Lung microvascular endothelial cell (primary cell): ENCODE measurements at places on chromosomes 2 and 18. TPM values are rescaled to one million over a fixed set of nuclear protein-coding genes. Genes with fewer than 3 reads are reported as not detected.
A peak's percentile ranks its signal among the peaks of the same experiment; 100 is the strongest.

CROCC2 gene
- not detected in 2 replicates for total RNA-seq

APCDD1 gene
- total RNA-seq = not detected in 2 replicates

FZD7 gene
- total RNA-seq = under 0.01 and 0.20 TPM in 2 replicates

IL1F10 gene
- total RNA-seq = not detected in 2 replicates

RBM43 gene
- total RNA-seq = 0.60 and 1.5 TPM in 2 replicates

GULP1 gene
- 2.4 and 4.4 TPM in 2 replicates for total RNA-seq

DNA sequence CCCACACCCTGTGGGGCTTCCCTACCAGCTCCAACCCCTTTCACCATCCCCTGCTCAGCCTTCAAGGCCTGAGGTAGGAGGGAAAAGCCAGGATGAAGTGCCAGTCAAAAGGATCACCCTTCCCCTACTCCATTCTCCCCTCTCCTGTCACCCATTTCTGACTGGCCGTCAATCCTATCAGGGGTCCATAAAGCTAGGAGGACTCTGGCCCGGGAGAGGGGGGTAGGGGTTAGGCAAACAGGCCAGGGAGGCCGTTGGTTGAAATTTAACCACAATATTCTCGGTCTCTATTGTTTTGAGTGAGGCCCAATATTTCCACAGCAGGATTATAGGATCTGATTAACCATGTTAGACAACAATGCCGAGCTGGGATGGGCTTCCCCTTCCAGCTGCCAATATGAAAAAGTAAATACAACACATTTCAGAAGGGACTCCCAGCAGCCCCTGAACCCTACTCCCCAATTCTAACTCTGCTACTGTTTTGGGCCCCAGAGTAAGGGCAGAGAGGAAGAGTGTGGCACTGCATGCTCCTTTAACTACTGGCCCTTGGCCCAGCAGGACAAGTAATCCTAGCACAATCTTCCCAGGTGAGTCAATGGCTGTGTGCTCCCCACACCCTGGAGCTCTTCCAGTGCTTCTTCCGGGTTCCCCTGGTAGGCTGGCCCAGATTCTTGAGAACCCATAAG is 10.6 kb upstream of the IHH start:
- DNase-seq = no peak

GRCh38 chr18:44626807-44627206 is 53.9 kb upstream of the SETBP1 start:
- DNase-seq = no peak

DNA sequence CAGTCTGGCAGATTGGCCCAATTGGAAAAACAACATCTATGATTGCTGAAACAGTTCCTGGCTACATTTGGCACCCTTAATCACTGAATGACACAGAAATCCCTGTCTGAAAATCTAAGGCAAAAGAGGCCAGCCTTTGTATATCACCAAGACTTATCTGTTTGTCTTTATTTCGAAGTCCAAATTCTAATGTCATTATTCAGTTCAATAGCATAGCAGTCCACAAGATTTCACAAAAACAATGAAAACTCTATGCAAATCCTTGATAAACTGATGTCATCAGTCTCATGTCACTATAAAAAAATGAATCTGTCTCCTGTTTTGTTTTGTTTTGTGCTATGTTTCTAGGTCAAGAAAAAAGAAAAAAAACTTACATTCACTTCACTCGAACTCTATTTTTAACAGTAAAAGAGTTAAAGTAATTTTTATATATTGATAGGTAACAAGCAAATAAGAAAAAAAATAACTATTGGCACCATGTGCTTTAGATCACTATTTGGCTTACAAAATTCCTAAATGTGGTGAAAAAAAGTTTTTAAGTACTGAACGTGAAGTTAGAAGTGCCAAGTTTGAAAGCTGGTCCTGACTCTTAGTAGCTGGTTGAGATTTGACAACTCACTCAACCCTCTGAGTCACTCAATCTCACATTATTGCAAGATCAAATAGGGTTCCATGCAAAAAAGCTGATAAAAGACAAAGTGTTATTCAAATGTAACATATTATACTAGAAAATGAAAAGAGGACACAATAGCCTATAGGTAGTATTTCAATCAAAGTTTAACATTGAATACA is 359.3 kb downstream of the IRS1 start:
- no peak for DNase-seq

DNA sequence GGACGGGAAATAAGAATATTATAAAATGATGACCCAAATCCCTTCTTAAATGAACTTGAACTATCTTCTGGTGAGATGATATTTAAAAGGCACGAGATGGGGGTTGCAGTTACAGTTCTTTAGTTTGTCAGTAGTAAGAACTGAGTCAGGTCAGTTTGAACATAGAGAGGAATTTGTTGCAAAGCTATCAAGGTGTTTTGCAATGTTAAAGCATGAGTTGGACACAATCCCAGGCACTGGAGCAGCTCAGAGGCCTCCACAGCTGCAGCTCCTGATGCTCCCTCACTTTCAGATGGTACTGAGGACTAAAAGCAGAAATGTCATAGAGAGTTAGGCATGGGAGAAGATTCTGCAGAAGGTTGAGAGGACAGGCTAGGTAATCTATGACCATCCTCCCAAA is 236.0 kb downstream of the BCL2 start:
- DNase-seq = no peak

DNA sequence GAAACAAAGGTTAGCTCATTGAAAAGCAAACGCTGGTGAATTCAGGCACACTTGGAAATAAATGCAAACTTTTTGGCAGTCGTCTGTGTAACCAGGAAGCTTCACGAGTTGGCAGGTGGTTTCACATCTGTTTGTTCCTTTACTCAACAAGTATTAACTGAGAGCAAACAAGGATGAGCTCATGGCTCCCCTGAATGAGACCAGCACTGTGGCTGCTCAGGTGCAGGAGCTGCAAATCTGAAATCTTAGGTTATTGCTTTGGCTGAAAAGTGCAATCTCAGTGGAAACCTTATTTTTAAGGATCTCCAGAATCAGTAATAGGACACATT is 46.3 kb downstream of the SH3RF3 start:
- peak; percentile 36 for DNase-seq

- peak; percentile 35 for DNase-seq
Measured at GRCh38 chr2:152718909-152719645, 657 bp downstream of the ARL6IP6 start.

DNA sequence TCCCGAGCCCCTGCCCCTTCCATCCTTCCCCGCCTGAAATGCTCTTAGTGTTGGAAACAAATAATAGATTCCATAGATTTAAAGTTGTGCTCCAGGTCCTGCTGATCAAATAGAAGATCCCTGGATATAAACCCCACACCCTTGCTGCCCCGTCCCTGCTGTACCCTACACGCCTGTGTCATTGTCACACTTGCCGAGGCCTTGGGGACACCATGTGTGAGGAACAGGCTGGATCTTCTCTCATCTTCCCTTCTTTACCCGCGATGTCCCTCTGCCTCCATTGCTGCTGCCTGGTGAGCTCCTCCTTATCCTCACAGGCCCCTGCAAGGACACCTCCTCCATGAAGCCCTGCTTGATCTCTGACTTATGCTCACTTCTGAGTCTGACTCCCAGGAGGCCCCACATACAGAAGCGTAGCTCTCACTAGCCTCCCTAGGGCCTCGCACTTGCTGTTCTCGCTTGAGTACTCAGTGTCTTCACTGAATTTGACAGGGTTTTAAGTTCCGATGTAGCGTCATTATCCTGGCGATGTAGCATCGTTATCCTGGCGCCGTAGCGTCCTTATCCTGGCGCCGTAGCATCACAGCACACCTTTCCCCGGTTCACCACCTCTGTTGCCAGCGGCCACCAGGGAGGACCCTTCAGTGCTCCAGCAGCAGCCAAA is 221.9 kb downstream of the NDUFA10 start:
- DNase-seq = no peak
